DND-41 (cell line): ENCODE measurements at places on chromosomes 11 and 22.

DNA sequence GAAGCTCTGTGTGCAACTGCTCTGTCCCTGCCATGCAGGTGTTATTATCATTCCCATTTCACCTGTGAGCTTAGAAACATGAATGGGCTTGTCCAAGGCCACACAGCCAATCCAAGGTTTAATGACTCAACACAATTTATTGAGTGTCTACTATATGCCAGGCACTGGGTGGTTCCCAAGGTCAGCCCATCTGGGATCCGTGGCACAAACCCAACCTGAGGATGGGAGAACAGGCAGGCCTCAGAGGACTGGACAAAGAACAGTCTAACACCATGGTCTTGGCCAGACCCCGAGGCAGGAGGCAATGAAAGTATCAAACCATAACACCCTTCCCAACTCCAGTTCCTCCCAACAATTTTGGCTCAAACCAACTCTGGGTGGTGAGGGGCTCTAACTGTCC lies 15.7 kb downstream of the SPATA19 start:
- DNase-seq = no peak

GRCh38 chr11:74957937-74958629 lies 9.0 kb downstream of the SPCS2 start:
- no peak for DNase-seq

- DNase-seq = no peak
Observed at GRCh38 chr11:1493650-1494244, 7.2 kb upstream of the MOB2 start.

DNA sequence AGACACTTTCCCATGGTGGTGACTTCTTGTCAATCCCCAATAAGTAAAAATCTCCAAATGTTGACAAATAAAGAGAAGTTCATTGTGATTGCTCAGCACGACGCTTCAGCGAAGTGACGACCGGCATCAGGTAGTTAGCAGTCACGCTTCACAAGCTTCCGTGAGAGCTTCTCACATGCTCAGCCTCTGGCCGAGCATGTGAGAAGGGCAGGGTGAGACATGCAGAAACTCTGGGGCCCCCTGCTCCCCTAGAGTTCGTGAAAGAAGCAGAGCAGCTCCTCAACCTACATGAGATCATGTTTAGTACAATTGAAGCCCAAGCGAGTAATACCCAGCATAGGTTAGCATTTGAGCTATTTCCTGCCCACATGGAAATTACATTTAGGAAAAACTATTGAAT lies 4.4 kb upstream of the C11orf16 start:
- no peak for DNase-seq

- DNase-seq = no peak
Observed at GRCh38 chr22:48112687-48113521, 1350.5 kb downstream of the TBC1D22A start.

DNA sequence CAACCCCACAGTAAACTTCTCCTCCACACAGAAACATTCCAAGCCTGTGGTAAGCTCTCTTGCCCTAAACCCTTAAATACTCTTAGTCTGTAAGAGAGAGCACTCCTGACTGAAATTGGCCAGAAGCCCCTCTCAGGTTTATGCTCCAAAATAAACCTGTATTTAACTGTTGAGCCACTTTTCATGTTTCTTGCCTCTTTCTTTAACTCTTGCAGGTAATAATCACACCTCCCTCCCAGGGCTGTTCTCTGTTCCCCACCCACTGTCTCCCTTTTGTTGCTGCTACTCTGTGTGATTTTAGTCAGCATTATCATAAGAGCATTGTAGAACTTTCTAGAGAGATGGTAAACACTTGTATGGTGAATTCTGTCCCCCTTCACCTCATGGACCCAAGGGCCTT lies 2.1 kb upstream of the IFT27 start:
- no peak for DNase-seq

DNA sequence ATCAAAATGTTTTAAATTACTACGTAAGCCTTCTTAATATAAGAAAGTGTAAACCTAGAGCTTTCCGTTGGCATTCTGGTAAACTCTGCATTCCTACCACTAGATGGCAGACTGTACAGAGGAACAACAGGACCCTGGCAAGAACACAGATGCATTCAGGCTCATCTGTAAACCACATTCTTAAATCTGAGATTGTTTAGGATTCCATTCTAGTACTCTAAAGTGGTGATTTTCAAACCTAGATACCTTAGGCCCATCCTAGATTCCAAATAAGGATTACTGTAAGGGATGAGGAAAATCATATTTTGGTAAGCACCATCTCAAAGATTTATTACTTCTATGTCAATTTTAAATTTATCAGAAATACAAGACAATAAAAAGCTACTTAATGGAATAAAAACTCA lies 26.9 kb downstream of the PICALM start:
- peak; percentile 49 for DNase-seq

DNA sequence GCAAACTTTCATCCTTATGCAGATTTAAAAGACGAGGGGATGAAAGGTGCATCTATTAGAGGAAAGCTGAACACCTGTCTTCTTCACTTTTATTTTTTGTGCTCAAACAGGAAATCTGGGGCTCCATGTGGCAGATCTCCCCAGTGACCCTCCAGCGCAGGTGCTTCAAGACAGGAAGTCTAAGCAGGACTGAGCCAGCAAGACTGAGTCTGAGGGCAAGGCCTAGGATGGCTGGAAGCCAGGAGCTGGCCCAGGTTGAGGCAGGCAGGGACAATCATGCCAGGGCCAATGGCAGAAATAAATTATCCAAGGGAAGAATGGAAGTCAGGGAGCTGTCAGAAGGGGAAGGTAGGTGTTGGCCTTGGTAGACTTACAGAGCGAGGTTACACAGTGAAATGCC lies 101.1 kb upstream of the SPON1 start:
- DNase-seq = no peak

DNA sequence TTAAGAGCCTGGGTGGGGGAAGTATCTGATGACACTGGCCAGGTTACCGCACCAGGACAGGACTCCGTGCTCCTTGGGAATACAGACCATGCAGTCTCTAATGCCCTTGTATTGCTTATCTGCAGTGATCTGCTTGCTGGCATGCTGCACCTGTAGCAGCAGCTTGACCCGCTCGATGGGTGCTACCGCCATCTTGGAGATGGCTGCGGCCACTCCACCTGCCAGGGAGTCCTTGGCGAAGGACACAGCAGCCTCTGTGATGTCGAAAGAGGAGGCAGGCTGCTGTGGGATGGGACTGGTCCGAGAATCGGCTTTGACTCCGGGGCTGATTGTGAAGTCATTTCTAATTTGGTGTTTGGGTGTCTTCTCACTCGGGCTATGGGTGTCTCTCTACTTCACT lies 3.1 kb downstream of the WBP2NL start:
- DNase-seq = no peak

DNA sequence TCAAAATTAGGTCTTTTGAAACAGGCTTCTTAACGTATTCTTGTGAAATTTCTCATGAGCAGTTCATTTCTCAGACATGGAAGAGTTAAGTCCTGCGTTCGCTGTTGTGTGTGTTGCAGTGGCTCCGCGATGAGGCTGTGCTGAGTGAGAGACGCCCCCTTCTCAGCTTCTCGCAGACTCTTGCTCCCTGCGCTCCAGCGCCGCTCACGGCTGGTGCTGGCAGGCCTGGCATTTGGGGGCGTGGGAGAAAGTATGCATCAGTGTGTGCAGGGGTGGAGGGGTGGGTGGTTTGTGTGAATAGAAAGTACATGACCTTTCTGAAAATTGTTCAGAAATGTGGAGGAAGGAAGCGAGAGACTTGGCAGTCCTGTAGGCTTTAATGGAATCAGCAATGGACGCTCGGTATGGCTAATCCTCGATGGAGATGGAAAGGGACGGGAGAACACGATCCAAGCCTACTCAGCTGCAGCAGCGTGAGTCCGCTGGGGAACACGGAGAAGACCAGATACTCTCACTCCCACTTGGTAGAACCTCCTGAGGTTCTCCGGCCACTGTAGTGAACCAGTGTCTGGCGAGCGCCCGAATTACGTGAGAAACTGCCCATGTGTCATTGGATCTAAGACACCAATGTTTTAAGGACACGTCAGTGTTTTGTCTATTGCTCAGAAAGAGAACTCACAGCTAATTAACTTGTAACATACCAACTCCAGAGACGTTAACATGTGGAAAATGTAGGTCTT lies 5.9 kb downstream of the TAB1 start:
- no peak for DNase-seq

DNA sequence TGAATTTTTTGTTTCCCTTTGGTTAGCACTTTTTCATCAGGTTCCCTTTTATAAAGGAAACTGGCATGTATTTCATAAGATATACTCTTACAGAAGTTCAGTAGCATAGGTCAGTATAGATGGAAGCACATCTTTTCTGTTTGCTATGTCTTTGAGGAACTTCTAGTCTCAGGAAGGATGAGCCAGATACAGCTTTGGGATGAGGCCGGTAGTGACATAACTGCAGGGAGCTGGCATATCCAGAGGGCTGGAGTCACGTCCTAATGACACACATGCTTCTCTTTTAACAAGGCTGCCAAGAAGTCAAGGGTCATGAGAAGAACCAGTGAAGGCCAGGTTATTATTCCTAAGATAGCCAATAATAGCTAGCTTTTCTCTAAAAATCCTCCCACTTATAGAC lies 33.3 kb upstream of the ADSL start:
- DNase-seq = no peak

- no peak for DNase-seq
Observed at GRCh38 chr11:67285541-67286498, 3.3 kb upstream of the ANKRD13D start.

GRCh38 chr11:75668451-75669297 lies at the start of gene MAP6:
TSS of gene MAP6 (minus strand) at chr11:75669038. CDS start at chr11:75668369, 669 bp downstream.
- no peak for DNase-seq

DNA sequence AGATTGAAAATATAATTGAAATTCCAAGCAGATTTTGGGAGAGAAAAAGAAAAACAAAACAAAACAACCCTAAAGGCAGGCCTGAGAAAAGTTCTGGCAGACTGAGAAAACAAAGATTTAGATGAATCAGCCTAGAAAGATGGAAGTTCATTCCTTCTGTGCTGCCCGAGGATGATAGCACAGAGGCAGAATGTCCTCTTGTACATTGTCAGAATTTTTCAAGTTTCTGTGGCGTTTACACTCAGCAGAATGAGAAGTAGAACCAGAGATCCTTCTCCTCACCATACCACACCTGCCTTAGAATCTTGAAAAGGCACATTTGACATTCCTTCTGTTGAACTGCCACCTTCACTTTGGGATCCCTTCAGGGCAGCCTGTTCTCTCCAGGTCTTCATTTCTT lies 62.5 kb upstream of the IZUMO1R start:
- no peak for DNase-seq

DNA sequence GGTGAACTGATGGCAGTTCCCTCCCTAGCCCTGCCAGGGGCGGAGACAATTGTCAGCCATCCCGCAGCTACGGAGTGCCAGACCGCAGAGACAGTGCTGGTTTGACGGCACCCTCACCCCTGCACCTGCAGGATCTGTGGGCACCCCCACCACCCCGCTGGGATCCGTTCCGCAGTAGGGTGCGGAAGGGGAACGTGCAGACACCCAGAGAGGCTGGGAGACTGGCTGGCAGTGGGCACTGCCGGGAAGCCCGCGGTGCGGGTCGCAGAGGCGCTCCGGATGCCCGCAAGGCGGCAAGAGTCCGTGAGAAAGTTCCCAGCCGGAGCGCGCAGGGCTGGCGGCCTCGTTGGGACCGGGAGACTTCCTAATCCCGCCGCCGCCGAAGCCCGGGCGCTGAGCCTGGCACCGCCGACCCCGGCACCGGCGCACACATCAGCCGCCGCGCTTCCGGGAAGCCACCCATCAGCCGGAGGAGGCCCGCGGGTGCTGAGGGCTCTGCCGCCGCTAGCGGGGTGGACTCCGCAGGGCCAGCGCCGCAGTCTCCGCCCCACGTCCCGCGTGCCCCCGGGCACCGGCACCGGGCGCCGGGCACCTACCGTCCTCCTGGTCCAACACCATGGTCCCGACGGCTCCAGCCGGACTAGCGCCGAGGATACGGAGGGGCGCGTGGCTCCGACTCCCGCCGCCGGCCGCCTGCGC lies 4.3 kb upstream of the LMO1 start:
- DNase-seq = no peak

- DNase-seq = no peak
Observed at GRCh38 chr11:111785076-111785475, 18.9 kb upstream of the PPP2R1B start.

DNA sequence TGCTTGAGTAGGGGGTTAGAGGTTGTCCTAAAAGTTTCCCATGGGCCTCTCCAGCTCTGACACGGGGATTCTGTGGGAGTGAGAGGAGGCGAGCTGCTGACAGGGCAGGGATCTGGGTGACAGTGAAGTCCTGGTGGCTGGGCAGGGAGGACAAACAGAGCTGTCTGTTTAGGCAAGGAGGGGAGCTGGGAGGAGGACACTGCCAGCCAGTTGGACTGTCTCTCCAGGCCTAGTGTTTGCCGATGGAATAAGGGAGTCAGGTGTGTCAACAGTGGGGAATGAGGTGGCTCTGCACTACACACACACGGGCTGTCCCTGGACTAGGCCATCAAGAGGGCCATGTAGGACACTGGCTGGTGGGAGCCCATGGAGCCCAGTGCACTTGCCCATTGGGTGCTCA lies 20.6 kb upstream of the SYT7 start:
- no peak for DNase-seq
